ENCODE measurements at places on chromosomes 7 and 10.

DNA sequence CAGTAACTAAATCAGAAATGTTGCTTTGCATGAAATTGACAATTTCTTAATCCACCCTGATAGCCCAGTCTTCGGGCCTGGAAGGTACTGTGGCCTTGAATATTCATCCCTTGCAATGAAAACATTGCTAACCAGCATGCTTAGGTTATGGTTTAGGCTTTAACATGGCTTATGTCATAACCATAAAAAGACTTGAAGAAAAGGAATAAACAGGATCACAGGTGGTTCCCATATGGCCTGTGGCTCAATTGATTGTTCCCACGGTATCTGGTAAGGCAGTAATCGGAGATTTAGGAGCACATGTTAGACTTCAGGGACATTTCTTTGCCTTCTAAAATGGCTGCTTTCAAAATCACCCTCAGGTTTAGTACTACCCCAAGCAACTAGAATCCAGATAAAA, 139.5 kb downstream of the ST7 start:
- no peak for DNase-seq

GRCh38 chr10:4202938-4203337, 417.9 kb upstream of the KLF6 start:
- no peak for DNase-seq

DNA sequence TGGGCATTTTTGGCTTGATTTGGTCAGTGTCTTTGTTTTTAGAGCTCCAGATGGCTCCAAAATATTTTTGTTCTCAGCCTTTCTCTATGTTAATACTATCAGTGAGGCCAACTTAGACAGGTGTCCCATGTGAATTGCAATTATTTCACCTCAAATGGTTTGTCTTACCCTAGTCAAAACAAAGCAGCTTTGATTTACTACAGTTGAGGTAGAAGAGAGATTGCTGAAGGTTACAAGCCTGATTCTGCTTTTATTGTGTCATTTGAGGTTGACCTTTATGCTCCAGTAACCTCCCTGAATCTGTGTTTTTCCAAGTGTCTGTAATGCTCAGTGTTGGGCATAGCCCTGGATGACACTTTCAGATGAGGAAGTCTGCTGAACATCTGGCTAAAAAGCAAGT, 882.9 kb downstream of the NRG3 start:
- no peak for DNase-seq

- no peak for DNase-seq
Measured at GRCh38 chr7:123612024-123612423, 10.4 kb downstream of the ASB15 start.

DNA sequence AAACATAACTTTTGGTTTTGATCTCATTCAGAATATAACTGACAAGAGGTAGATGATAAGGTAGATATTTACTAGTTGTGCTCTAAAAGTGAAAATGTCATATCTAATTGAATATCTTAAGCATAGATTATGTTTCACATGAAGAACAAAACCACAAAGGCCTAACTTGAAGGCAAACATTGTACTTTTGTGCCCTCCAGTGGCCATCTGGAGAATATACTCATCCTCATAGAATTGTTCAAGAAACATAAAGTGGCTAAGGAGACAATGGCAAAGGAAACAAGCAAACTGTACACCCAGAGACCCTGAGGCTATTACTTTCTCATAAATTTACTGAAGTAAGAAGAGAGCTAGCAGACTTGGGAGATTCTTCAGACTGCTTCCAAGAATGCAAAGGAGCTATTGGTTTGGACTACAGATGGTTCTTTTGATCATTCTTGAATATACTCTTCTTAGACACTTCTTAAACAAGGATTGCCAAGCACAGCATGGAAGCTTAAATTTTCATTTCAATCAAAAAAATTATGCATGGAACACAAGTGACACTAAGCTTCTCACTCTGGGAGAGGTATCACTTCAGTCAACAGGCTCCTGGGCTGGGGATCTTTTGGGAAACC, 98.2 kb upstream of the DKK1 start:
- DNase-seq, result no peak

DNA sequence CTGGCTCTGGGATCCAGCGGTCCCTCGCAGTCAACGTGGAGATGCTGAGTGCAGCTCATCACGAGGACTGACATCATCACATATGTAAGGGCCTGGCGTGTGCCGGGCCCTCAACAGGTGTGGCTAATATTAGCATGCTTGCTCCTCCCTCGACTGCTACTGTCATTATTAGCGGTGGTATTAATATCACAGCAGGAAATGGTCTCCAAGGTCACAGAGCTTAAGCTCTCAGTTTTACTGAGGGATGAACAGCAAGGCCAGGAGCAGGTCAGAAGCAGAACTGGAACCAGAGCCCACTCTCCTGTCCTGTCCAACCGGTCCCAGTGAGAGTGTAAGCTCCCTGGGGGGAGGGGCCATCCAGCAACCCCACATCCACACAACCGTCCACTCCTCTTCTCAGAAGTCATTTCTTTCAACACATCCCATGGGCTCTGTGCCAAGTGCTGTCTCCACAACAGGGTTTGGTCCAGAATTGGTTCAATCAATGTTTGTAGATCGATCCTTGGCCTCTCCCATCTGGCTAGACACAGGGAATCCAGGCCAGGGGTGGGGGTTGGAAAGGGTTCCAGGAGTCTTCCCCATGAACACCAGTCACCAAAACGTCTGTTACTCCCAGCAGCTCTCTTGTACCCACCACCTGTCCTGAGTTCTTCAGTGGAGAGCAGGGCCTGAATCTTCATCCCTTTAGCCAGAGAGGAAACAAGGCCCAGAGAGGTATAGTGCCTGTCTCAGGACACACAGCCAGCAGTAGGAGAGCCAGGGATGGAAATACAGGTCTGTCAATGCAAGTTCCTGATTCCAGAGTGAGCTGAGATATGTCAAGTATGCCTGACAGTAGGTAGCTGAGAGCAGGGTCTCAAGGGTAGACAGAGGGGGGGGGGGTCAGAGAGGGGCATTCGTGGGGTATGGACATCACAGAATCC, 45.3 kb upstream of the ZMIZ1 start:
- DNase-seq, result no peak

DNA sequence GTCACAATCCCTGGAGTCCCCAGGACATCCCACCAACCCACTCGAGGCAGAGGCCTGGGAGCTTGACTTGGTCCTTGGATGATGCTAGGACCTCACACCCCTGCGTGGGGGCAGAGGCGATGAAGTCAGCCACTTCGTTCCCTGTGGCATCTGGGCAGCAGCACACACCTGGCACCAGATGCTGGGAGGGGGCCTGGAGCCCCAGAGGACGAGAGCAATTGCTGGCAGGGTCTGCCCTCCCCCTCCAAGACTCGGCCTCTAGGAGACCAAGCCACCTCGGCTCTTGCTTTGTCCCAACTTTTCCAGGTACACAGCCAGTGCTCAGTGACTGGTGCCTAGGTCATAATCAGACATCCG, 39.1 kb downstream of the DPYSL4 start:
- DNase-seq, result no peak

DNA sequence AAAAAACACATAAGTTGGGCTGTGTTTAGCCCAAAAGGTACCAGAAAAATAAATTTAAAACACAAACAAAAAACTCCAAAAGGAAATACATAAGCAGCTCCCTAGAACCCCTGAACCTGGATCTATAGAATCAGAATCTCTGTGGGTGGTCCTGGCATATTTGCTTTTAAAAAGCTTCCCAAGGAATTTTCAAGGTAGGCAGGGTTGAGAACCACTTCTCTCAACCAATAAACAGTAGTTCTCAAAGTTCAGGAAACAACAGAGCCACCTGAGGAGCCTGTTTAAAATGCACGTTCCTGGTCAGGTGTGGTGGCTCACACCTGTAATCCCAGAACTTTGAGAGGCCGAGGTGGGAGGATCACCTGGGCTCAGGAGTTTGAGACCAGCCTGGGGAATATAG, 12.5 kb downstream of the ATXN7L1 start:
- no peak for DNase-seq

- DNase-seq, result no peak
Measured at GRCh38 chr10:119030421-119031250, 1.1 kb downstream of the NANOS1 start.

DNA sequence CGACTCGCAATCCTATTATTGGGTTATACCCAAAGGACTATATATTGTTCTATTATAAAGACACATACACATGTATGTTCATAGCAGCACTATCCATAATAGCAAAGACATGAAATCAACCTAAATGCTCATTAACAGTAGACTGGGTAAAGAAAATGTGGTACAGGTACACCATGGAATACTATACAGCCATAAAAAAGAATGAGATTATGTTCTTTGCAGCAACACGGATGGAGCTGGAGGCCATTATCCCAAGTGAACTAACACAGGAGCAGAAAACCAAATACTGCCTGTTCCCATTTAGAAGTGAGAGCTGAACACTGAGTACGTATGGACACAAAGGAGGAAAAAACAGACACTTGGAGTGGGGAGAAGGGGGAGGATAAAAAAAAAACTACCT, 536.8 kb upstream of the DPP6 start:
- DNase-seq, result no peak

GRCh38 chr7:154743206-154743605, 259.7 kb downstream of the PAXIP1 start:
- DNase-seq, result no peak

DNA sequence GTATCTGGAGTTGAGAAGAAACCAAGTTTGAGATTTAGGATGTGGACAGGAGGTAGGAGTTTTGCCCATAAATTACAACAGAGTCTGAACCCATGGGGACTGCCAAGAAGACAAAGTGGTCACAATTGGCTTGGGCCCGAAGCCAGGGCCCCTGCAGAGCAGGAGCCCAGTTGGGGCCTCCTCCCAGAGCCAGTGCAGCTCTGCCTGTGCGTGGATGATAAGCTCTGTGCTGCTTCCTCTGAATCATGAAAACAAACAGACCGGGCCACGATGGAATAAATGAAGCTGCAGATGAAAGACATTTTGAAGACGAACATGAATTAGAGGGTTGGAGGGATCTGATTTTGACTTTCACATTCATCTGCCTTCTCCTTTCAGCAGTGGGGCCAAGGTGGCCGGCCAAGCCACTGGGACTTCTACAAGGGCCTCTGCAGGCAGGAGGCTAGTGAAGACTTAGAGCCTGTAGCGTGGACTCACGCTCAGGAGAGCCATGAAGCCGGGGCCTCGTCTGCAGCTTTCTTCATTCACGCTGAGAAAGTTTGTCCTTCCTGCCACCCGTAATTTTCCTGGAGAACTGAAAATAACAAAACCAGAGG, 156.8 kb upstream of the LYZL1 start:
- DNase-seq, result no peak

GRCh38 chr10:58444321-58444720, 59.1 kb downstream of the TFAM start:
- DNase-seq, result no peak

- DNase-seq, result no peak
Measured at GRCh38 chr7:94403546-94403945, 8.9 kb downstream of the COL1A2 start.

- DNase-seq, result peak; percentile 29
Measured at GRCh38 chr7:155190688-155191087, 107.0 kb upstream of the INSIG1 start.

DNA sequence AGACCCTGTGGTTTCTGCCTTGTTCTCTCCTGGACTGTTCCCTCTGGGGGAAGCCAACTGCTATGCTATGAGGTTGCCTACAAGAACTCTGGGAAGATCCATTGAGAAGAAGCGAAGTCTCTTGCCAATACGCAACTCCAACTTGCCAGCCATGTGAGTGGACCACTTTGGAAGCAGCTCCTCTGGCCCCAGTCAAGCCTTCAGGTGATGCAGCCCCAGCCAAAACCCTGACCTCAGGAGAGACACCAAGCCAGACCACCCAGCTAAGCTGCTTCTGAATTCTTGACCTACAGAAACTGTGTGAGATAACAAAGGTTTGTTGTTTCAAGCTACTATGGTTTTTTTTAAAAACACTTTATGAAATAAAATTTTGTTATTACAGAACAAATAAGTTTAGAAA, 20.2 kb upstream of the MYL7 start:
- DNase-seq, result no peak

GRCh38 chr10:91707236-91707635, 74.4 kb upstream of the PPP1R3C start:
- no peak for DNase-seq

- no peak for DNase-seq
Measured at GRCh38 chr7:143323653-143324052, 7.7 kb downstream of the CLCN1 start.

DNA sequence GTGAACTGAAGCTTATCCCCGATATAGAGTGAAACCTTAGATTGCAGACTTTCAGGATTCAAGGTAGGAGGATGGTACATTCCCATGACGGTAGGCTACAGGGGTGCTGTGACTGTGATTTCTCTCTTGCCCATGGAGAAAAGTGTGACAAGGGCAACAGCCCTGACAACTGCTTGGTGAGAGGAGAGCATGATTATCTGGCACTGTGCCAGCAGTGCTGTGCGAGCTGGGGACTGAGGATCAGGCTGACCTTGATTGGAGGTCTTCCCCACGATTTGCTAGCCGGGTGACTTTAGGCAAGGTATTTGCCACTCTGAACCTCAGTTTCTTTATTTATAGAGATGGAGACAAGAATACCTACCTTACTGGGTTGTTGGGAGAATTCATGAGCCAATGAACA, 229.5 kb downstream of the PTEN start:
- no peak for DNase-seq

DNA sequence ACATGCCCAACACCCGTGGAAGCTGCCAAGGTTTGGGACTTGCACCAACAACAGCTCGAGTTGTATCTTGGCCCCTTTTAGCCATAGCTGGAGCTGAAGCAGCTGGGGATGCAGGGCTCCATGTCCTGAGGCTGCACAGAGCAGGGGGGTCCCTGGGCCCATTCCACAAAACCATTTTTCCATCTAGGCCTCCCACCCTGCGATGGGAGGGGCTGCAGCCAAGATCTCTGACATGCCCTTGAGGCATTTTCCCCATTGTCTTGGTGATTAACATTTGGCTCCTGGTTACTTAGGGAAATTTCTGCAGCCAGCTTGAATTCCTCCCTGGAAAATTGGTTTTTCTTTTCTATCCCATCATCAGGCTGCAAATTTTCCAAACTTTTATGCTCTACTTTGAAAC, 637.8 kb upstream of the VSTM2A start:
- DNase-seq, result no peak
